ENCODE measurements at places on chromosomes 1 and 21.

GRCh38 chr1:145846201-145846612 lies 777 bp downstream of the NUDT17 start:
- DNase-seq = peak; percentile 8

DNA sequence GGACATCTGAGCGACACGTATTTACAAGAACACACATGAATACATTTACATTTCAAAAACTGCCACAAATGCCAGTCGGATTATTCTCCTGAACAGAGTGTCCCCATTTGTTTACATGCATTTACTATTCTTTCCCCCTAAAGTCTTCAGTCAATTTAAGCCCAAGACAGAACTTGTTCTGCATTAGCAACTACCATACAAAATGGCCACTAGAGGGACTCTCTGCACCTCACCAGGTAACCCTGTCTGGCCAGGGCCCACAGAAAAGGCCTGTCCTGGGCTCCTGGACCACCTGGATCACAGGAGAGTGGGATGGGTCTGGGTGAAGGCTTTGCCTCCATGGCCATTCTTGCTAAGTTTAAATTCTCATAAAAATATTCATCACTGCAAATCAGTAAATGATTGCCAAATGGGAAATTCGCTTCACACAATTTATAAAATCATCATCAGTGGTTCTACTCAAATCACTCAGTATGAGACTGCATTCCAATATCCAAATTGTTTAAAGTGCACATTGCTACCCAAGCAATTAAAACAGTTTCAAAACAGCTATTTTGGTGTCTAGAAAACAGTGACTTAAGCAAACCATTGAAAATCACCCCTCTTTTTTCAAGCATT lies 12.5 kb upstream of the GUCA2A start:
- DNase-seq = peak; percentile 13

DNA sequence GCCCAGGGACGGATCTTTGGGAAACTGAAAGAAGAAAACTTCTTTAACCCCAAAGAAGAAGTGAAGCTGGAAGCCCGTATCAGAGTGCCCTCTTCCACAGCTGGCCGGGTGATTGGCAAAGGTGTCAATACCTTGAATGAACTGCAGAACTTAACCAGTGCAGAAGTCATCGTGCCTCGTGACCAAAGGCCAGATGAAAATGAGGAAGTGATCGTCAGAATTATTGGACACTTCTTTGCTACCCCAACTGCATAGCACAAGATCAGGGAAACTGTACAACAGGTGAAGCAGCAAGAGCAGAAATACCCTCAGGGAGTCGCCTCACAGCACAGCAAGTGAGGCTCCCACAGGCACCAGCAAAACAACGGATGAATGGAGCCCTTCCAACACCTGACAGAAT lies 114.0 kb downstream of the NBPF12 start:
- no peak for DNase-seq

DNA sequence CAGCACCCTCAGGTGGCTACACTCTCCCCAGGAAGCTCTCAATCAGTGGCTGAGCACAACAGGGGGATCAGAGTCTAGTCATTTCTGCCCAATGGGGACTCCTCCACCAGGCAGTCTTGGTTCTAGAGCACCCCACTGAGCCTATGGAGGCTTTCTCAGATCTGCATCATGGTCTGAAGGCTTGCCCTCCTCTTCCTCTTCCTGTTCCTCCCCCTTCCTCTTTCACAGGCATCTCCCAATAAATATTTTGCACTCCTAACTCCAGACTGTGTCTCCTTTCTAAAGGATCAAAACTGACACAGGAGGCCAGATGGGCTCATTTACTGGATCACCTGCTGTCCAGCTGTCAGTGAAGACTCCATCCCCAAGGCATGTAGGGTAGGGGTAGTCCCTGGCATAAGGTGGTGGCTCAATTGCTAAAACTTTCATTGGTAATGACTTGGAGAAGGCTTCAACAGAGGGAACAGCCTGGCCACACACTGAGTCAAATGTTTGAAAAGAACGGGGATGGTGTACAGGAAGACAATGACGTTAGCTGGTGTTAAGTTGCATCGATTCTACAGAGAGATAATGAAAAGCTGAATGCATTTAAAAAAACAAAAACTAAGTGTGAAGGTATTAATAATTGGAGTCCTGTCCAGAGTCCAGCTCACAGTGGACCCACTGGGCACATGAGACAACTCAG lies 84.2 kb upstream of the SLC2A1 start:
- DNase-seq = no peak

DNA sequence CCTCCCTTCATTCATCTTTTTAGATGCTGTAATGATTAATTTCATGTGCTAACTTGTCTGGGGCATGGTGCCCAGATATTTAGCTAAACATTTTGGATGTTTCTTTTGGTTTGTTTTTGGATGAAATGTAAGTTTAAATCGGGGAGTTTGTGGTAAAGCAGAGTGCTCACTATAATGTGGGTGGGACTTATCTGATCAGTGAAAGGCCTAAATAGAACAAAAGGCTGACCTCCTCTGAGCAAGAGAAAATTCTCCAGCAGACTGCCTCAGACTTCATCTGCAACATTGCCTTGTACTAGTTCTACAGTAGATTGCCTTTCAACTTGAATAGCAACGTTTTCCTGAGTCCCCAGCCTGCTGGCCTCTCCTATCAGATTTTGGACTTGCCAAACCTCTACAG lies 183.6 kb downstream of the S1PR1 start:
- no peak for DNase-seq

- DNase-seq = no peak
Observed at GRCh38 chr1:155136748-155137147, 1.1 kb downstream of the SLC50A1 start.

DNA sequence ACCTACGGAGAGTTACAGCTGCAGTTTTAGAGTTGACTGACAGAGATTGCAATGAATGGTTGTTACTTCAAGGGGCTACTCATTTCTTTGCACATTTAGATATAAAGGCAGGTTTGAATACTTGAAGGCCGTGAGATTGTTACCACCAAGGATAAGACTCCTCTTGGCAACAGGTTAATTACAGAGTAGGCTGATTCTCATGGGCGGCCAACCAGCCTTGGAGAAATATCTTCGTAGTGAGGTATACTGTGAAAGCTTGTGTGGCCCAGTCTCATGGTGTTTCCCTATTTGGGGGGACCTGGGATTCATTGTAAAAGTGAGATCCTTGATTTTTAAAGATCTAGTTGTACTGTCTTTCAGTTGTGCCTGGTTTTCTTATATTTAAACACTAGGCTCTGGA lies 103.2 kb upstream of the OLFM3 start:
- DNase-seq = no peak

GRCh38 chr1:109928591-109929111 lies 18.0 kb downstream of the CSF1 start:
- no peak for DNase-seq

- peak; percentile 53 for DNase-seq
Observed at GRCh38 chr1:15261155-15262002, 14.4 kb downstream of the FHAD1 start.

GRCh38 chr1:164651351-164651951 lies 92.5 kb downstream of the PBX1 start:
- no peak for DNase-seq

- DNase-seq = no peak
Observed at GRCh38 chr1:53959664-53960250, 13.6 kb downstream of the LRRC42 start.

All from GDM1 (cell line).